ENCODE measurements at places on chromosomes 6 and 20.

DNA sequence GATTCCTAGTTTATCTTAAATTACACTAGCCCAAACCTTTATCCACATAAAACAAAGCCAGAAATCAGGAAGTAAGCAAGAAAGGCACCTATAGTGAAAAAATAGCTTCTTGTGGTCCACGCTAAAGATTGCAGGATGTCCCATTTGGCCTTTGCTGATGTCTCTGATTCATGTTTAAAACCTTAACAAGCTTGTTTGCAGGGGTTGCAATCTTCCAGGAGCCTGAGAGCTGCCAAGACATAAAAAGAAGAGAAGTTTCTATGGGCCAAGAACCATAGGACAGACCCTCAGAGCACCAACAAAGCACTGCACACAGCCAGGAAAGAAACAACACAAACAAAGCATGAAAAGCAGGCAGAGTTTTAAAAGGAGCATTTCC lies 49.4 kb downstream of the ADAT2 start:
- DNase-seq = no peak

DNA sequence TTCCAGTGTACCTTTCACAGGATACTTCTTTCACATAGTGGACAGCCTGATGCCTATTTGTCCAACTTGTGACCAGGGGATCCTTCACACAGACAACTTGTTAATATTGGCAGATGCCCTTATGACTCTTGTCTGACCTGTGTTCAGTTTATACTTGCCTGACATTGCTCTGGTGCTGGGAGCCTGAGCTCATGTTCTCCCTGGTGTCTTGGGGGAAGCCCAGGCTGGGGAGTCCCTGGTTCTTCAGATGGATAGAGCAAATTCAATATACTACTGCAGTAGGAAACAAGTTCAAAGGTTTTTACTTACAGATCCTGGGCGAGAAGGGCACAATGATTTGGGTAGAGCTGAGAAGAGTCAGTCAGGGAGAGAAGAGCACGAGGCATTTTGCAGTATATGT lies 76.1 kb downstream of the NKAIN2 start:
- no peak for DNase-seq

DNA sequence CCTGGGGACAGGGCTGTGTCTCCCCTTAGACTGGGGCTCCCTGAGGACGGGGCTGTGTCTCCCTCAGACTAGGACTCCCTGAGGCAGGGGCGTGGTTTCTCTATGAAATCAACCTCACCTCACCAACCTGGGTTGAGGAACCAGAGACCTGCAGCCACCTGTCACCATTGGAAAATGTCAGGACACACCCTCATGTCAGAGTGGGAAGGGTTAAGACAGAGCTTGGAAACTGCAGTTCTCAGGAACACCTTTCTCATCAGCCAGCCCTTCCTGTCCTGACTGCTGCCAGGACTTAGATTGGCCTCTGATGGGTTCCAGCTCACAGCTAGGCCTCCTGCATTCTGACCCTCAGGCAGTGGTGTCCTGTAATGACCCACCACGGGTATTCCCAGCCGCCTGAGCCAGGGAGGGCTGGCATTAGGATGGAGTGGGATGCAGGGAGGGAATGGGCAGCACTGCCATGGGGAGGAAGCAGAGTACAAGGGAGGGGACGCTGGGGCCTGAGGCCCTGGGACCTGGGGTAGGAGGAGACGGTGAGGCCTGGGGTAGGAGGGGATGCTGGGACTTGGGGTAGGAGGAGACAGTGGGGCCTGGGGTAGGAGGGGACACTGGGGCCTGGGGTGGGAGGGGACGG lies 76.3 kb downstream of the MRPL14 start:
- DNase-seq = no peak

- no peak for DNase-seq
Observed at GRCh38 chr6:73006146-73006545, 219.2 kb downstream of the KHDC1L start.

DNA sequence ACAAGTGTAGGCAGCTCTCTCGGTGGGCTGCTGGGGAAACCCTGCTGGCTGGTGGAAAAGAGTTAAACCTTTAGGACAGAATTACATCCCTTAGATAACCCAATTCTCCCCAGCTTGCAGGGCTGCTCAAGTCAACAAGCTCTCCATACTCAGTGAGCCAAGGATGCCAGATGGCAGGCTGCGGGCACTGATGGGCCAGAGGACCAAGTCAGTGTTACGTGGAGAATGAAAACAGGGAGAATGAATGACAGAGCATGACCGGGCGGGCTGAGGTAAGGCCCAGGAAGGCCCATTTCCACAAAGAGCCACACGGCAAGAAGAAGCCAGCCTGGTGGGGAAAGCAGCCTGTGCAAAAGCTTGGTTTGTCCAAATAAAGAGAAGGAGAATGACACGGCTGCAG lies 58.7 kb upstream of the CD93 start:
- no peak for DNase-seq

DNA sequence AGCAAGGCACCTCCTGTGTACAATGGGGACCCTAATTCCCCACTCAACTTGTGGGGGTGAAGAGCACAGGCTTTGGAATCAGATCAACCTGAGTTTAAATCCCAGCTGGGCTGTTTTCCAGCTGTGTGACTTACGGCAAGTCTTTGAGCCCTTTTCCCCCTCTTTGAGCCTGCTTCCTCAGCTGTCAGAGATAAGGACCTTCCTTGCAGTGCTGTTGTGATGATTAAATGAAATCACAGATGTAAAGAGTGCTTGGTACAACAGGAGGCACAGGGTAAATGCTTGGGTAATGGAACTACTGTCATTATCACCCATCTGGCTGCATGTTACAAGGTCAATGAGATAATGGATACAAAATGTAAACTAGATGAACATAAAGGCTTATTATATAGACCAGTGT lies 3.2 kb downstream of the SNX21 start:
- DNase-seq = no peak

GRCh38 chr20:62918831-62919230 lies 7.5 kb downstream of the DIDO1 start:
- no peak for DNase-seq

DNA sequence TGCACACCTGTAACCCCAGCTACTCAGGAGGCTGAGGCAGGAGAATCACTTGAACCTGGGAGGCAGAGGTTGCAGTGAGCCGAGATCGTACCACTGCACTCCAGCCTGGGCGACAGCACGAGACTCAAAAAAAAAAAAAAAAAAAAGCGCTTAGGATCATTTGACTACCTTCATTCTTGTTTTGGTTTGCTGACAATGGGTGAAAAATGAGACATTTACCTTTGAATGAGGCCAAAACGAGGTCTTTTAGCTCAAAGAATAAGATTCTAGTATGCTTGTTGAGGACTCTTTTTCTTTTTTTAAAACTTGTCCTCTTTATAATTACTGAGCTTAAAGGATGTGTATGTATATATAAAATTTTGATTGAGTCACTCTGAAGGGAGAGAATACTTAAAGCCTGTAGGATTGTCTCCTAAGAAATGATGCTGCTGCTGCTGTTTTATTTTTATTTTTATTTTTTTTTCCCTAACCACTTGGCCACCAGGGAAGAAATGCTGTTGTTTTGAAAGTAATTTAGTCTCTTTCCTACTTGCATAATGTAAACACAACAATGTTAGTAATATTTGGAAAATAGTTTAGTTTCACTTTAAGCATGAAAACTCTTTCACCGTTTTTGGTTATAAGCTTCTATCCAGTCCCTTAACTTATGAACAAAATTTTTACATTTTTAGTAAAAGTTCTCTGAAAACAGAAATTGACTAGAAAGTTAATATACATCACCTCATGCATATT lies 7.9 kb downstream of the UBR2 start:
- peak; percentile 55 for DNase-seq
